Left hindlimb (tissue), 1 donor: ENCODE measurements at places on chromosomes 2 and 18.

DNA sequence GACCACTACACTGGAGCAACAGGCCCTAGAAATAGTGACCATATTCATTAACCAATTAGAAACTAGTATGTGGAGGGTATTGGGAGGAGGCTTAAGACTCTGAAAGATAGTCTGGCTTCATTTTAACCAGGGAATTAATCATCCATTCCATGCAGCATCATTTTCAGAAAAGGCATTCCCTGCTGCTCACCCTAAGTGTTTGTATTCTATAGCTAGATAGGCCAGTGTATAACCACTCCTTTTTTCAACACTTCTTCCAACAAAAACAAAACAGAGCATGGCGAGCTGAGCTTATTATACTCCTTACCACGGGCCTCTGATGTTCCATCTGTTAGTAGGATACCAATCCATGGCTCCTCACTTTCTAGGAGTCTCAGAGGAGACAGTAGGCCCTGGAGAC is 112.0 kb upstream of the PKDCC start:
- DNase-seq = no peak

GRCh38 chr18:78725426-78725825 is 254.2 kb upstream of the SALL3 start:
- no peak for DNase-seq

- no peak for DNase-seq
Measured at GRCh38 chr18:10057401-10057893, 143.6 kb downstream of the VAPA start.

GRCh38 chr2:238031751-238032150 is 29.1 kb upstream of the SCLY start:
- DNase-seq = no peak

GRCh38 chr2:119508756-119509155 is 15.5 kb downstream of the SCTR start:
- DNase-seq = no peak

DNA sequence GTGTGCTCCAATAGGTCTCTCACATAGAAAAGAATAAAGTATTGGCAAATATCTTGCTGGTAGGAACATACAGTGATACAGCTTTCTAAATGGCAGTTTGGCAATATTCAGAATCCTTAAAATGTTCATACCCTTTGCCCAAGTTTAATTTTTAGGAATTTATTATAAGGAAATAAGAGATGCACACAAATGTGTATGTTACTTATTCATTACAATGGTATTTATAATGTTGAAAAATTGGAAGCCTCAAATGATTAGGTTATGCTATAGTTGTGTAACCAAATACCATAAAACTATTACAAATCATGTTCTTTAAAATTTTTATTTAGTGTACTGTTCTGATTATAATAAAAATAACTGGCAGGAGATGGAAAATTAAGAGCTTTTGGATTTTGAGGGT is 196.8 kb downstream of the MCFD2 start:
- no peak for DNase-seq

DNA sequence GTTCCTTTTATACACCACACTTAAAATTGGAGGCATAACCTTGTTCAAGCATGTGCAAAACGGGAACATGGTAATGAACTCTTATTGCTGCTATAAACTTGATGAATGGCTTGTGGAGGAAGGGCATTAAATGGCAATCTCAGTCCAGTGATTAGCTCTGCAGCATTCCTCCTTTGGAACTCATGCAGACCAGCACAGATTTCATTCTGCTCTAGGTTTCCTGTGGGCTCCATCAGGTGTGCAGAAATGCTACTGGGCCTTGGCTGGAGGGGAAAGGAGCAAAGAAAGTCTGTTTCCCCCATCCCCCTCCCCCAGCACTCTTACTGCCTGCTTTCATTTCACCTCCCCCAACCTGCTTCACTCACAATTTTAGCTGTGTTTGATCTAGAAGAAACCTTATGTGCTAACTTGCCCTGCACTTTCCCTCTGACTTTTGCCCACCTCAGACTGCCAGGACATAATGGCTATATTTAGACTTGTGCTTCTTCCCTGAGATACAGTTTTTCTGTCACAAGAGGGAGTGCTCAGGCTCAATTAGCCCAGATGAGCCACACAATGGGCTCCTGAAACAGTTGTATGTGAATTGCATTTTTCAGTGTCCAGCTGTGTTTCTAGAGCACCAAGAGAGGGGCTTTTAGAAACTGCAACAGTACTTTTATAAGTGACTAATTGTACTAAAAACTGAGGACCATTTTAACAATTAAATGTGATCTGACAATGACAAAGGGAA is 109.8 kb downstream of the FSHR start:
- DNase-seq = no peak

DNA sequence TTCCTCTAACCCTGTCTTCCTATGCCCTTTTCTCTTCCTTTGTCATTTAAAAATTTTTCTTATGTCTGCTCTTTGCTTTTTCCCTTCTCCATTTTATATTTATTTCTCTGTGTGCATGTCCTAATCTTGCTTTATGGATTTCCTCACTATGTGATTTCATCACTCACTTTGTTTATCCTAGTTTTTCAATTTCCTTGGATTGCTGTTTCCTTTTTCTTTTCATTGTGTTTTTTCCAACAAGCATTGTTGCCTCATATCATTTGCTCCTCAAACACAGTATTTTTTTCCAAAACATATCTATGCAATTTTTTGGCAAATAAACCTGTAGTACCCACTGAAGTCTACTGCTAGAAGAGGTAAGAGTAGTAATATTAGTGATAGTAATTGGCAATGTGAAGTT is 67.4 kb upstream of the PNPT1 start:
- no peak for DNase-seq

- peak; percentile 84 for DNase-seq
Measured at GRCh38 chr2:231597014-231597611, 4.4 kb downstream of the TEX44 start.

DNA sequence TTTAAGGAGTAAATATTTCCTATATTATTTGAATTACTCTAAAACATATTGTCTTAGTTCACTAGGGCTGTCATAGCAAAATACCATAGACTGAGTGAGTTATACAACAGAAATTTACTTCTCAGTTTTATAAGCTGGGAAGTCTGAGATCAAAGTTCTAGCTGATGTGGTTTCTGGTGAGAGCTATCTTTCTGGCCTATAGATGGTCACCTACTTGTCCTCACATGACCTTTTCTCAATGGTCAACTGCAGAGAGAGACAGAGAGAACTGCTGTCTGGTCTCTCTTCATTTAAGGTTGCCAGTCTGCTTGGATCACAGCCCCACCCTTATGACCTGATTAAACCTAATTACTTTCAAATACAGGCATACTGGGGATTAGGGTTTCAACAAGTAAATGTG is 490.9 kb downstream of the FBXO15 start:
- no peak for DNase-seq

- no peak for DNase-seq
Measured at GRCh38 chr2:145399131-145399530, 879.2 kb upstream of the ZEB2 start.

- no peak for DNase-seq
Measured at GRCh38 chr2:20443276-20443920, 3.5 kb upstream of the RHOB start.

- DNase-seq = peak; percentile 44
Measured at GRCh38 chr2:129061069-129061768, 742.6 kb upstream of the HS6ST1 start.

- no peak for DNase-seq
Measured at GRCh38 chr2:68000170-68000825, 62.5 kb downstream of the C1D start.

DNA sequence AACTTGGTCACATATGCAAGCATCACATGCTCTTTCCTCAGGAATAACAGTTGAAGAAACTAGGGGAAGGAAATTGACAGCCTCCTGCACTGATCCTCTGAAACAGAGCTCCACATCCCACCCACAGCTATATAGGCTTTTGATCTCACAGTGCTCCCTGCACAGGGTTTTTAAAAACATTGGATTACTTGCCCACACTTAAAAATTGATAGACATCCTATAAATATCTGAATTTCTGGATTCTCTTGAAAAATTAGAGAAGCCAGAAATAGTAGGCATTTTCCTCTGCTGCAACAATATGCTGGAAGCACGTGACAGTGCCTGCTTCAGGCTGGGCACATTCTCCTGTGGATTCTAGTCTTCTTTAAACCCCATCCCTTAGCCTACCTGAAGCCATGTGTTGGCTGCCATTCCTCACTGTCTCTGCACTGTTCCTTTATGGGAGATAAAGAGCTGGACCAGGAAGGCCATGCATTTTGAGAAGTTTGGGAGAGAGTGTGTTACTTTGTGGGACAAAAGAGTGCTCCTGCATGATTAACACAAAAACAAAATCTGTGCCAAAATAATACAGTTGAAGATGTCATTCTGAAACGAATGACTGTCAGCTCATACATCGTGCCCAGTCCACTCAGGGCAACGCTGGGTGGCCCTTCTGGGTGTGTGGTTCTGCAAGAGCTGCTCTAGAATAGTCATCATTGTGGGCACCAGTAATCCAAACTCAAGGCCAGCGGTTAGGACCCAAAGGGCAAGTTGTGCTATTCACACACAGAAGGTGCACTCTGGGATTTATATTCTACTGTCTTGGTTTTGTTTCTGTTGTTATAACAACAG is 59.8 kb downstream of the GYPC start:
- no peak for DNase-seq

DNA sequence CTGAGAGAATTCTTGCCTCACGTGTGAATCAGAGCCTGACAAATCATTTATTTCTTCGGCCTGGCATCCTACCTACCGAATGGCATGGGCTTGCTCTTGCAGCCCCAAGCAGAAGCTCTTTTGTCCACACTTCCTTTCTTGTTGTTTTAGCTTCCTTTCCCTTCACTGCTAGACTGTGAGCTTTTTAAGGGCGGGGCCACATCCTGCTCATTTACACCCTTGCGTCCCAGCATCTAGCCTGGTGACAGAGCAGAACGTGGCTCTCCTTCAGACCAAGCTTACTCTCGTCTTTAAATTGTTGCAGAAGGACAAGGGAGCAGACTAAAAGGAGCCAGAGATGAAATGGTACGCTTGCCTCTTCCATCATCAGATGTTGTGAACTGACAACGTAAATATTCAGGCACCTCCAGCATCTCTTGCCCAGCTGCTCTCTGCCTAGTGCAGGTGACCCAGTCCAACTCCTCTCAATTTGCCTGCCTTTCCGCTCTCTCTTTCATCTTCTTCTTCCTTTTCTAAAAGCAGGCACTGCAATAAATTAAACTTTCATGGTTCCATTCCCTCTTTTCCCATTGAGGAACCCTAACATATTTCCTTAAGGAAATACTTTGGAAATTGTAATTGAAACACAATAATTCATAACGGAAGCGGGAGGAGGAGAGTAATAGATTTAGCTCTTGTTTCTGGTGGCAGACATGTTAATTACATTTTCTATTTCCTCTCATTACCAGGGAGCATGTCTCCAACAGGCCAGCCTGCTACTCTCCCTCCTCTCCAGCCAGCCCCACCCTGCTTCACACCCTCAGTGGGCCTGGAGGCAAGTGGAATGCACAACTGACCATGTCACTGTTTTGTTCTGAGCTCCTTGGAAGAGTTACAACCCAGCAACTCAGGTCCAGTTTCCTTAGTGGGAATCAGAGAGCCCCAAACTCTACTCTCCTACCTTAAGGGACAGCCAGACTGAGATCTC is 228.1 kb upstream of the TRIB2 start:
- DNase-seq = no peak

GRCh38 chr18:76459687-76460350 is 35.2 kb downstream of the ZNF516 start:
- no peak for DNase-seq

DNA sequence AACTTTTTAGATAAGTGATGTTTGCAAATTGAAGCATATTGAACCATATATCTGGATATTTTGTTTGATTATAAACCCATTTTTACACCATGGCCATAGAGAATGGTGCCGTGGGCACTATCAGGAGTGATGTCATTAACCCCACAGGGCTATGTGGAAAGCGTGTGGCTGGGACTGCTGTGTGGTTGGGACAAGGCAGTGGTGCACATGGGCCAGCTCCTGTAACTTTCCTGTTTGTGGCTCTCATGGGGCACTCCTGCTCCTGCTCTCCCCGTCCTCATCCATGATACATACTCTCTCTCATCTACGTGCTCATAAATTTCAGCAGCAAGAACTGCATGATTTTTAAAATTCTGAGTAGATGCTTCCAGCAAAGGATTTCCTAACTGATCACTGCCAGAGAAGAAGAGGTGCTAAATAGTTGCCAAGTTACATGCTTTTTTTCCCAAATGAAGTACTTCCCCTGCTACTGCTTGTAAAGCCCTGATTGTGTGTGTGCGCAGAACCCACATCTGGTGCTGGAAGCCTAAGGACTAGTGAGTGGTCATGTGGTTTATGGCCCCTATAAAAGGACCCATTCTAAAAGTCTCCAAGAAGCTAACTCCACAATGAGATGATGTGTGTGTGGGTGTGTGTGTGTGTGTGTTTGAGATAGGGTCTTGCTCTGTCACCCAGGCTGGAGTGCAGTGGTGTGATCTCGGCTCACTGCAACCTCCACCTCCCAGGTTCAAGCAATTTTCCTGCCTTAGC is 240.8 kb downstream of the NEDD4L start:
- no peak for DNase-seq

GRCh38 chr18:42436222-42436765 is 481.3 kb downstream of the PIK3C3 start:
- no peak for DNase-seq

DNA sequence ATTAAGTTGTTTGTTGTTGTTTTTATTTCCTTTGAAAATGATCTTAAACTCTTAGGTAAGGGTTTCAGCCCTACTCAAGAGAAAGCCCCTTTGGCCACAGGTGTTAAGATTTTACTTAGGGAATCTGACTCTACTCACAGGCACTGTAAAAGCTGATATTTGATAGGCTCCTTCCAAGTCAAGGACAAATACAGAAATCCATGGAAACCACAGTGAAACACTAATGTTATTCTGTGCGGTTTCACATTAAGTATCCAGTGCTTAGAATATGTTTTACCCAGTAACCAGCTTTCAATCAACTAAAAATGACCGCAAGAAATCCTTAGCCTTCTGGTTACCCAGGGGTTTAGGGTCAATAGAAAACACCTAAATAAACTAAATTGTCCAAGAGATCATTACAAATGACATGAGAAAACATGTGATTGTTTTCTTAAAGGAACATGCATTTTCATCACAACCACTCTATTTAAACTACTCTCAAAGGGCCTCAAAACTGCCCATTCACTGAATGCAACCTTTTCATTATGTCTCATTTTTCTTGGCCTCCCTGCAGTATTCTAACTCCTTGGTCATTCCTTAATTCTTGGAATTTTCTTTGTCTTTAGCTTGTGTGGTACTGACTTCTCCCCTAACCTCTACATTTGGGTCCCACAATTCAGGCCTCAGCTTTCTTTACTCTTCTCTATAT is 56.0 kb downstream of the CDH2 start:
- no peak for DNase-seq

GRCh38 chr2:235501673-235502031 is 7.8 kb downstream of the AGAP1 start:
- no peak for DNase-seq

GRCh38 chr2:143530758-143531157 is 401.5 kb downstream of the ARHGAP15 start:
- DNase-seq = no peak

- no peak for DNase-seq
Measured at GRCh38 chr2:111712940-111713515, 171.0 kb downstream of the ANAPC1 start.
